ENCODE measurements at places on chromosomes 6 and 20. TPM values are rescaled to one million over a fixed set of nuclear protein-coding genes. Genes with fewer than 3 reads are reported as not detected.

The SKIC2 gene
- 52.1 TPM for total RNA-seq

DNA sequence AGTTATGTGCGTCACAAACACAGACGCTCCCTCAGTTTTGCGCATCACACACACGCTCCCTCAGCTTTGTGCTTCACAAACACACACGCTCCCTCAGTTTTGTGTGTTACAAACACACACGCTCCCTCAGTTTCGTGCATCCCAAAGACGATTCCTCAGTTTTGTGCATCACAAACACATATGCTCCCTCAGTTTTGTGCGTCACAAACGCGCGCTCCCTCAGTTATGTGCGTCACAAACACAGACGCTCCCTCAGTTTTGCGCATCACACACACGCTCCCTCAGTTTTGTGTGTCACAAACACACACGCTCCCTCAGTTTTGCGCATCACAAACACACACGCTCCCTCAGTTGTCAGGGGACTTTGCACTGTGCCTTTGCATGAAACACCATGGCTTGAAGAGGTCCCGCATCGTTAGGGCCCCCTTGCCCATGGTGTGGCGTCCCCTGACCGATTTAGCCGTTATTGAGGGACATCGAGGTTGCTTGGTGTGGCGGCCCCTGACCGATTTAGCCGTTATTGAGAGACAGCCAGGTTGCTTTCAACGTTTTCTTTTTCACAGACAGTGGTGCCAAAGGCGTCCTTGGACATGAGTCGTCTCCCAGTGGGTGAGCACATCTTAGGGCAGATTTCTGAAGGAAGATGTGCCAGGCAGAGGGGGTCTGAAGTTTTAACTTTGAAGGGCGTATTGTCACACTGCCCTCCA, 28.1 kb upstream of the MYT1 start:
- H3K27me3 ChIP-seq: no peaks in the 10 kb centered on the region
- no peaks in the 10 kb centered on the region for H3K36me3 ChIP-seq
- no peaks in the 10 kb centered on the region for H3K4me1 ChIP-seq
- DNase-seq: no peak
- H3K4me3 ChIP-seq: no peak overlapping the region
- no peak overlapping the region for H3K27ac ChIP-seq

- no peak for DNase-seq
- H3K4me1 ChIP-seq: no peaks in the 10 kb centered on the region
- no peak overlapping the region for H3K27ac ChIP-seq
- H3K36me3 ChIP-seq: no peaks in the 10 kb centered on the region
- no peak overlapping the region for H3K4me3 ChIP-seq
- no peaks in the 10 kb centered on the region for H3K27me3 ChIP-seq
Measured at GRCh38 chr6:52208612-52209011, 22.4 kb downstream of the IL17A start.

The C20orf141 gene
- total RNA-seq: not detected

DNA sequence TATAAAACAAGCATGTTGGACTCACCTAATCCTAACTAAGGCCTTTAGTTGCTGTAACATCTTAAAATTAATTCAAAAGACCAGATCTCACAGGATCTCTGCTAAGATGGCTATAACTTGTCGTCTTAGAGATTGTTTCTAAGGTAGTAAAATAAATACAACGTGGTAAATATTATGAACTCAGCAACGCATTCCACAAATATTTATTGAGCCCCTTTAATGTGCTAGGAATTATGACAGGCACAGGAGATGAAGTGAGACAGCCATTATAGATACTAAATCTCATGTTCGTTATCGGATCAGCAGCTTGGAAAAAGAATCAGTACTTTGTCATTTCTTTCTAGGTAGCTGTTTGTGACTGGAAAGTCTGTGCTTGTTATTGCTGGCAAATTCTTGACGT, 20.9 kb upstream of the MCM3 start:
- H3K4me3 ChIP-seq: no peak overlapping the region
- DNase-seq: no peak
- peak overlapping the region; percentile 70 for H3K27ac ChIP-seq
- peaks cover 13% of the 10 kb centered on the region for H3K4me1 ChIP-seq
- H3K36me3 ChIP-seq: no peaks in the 10 kb centered on the region
- H3K27me3 ChIP-seq: no peaks in the 10 kb centered on the region

- no peak overlapping the region for H3K27ac ChIP-seq
- H3K4me3 ChIP-seq: no peak overlapping the region
- no peaks in the 10 kb centered on the region for H3K36me3 ChIP-seq
- DNase-seq: no peak
Measured at GRCh38 chr20:56656632-56657031, 27.5 kb downstream of the TFAP2C start.

DNA sequence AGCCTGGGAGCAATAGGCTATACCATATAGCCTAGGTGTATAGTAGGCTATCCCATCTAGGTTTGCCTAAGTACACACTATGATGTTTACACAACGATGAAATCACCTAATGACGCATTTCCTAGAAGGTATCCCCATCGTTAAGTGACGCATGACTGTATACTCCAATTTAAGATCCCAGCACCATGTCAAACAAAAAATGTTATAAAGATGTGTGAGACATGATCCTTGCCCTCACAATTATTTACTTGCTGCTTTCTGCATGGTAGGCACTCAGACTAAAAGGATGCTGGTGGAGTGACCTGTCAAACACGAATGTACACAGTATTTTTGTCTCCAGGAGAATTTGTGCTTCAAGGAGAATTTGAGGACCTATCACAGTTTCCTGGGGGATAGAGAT, 32.3 kb downstream of the SNAP25 start:
- no peak overlapping the region for H3K4me3 ChIP-seq
- DNase-seq: no peak
- no peak overlapping the region for H3K27ac ChIP-seq
- H3K36me3 ChIP-seq: no peaks in the 10 kb centered on the region
- H3K27me3 ChIP-seq: no peaks in the 10 kb centered on the region

DNA sequence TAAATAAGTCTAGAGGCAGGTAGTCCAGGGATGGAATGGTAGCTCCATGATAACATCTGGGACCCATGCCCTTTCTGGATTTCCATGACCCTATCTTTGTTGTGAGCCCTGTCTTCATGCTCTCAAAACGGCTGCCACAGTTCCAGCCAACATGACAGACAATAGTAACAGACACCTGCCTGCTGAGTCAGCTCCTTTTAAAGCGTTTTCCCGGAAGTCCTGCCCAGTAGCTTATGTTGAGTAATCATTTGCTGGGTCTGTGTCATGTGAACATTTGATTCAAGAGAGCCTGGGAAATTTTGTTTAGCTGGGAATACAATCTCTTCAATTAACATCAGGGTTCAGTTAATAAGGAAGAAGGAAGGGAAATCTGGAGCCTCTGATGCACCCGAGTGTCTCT, 262.2 kb upstream of the SULF2 start:
- no peaks in the 10 kb centered on the region for H3K27me3 ChIP-seq
- no peak overlapping the region for H3K4me3 ChIP-seq
- DNase-seq: no peak
- no peak overlapping the region for H3K27ac ChIP-seq
- no peaks in the 10 kb centered on the region for H3K36me3 ChIP-seq

The PNPLA1 gene
- not detected for total RNA-seq

DNA sequence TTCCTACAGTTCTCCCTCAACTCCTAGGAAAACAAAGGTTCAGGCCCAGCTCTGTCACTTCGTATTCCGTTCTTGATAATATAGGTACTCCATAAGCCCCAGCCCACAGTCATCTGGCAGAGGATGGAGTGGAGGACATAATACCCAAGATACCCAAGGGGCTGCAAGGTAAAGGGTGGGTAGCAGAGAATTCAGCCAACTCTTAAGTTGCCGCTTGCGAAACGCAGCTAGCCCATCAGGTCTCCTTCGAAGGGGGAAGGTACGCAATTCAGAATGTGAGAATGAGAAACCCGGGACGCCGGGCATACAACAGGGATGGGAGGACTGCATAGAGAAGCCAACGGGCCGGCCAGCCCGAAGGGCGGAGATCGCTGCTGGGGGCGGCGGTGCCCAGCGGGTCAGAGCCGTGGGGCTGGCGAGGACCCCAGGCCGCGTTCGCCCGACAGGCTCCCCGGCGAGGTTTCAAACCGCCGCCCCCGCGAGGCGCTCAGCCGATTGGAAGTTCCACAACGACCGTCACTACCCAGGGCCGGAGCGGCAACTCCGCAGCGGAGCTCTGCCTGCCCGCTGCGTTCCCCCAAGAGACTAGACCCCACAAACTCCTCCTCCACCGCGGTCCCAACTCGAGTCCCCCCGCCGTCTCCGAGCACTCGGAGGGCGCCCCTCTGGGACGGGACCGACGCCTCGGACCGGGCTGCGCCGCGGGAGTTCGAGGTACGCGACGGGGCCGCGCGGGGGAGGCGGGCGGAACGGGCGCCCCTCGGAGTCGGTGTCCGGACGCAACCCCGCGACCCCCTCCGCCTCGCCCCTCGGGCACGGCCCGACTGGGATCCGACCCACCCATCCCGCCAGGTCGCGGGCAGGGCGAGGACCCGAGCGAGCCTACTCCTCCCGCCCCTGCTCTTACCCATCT, 911 bp downstream of the CDK19 start:
- no peaks in the 10 kb centered on the region for H3K27me3 ChIP-seq
- peak overlapping the region; percentile 82 for H3K27ac ChIP-seq
- DNase-seq: peak; percentile 42
- H3K4me3 ChIP-seq: peak overlapping the region; percentile 81

The TMEM151B gene
- 0.66 TPM for total RNA-seq

DNA sequence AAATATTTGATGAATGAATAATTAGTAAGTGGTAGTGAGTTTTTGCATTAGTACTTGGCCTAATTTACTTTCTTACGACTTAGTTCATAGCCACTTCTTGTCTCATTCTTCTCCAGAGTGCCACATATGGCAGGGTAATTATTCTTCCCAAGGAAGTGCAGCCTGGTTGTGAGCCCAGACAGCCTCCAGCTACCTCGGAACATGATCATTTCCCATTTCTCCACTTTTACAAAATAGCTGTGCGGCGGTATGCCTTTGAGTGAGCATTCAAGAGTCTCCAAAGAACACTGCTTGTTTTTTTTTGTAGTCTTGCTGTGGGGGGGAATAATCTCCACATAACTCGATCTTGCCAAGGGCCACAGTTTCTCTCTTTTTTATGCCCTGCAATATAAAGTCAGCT, 765.0 kb downstream of the HDGFL1 start:
- DNase-seq: no peak
- no peak overlapping the region for H3K27ac ChIP-seq
- no peaks in the 10 kb centered on the region for H3K4me1 ChIP-seq
- no peaks in the 10 kb centered on the region for H3K36me3 ChIP-seq

The KCNK5 gene
- total RNA-seq: 31.0 TPM

- no peak overlapping the region for H3K4me3 ChIP-seq
- no peaks in the 10 kb centered on the region for H3K27me3 ChIP-seq
- no peak overlapping the region for H3K27ac ChIP-seq
- no peaks in the 10 kb centered on the region for H3K36me3 ChIP-seq
- no peak for DNase-seq
- no peaks in the 10 kb centered on the region for H3K4me1 ChIP-seq
Measured at GRCh38 chr6:128192972-128193371, 292.1 kb upstream of the THEMIS start.

DNA sequence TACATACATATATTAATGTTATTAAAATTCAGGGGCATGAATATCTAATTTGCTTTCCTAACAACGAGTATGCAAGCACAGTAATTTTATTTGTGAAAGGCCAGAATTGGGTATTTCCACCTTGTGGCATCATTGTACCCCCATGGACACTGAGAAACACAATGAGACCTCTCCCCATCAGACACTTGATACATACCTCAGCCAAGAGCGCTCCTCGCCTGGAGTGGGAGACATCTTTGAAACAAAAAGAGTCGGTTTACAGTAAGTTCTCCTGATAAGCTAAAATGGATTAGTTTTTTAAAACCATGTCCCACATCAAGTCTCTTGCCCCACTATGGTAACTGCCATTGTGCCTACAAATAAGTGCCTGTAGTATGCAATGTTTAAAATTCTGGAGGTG, 2.1 kb downstream of the CNR1 start:
- H3K27ac ChIP-seq: no peak overlapping the region
- H3K27me3 ChIP-seq: peaks cover 26% of the 10 kb centered on the region
- no peak overlapping the region for H3K4me3 ChIP-seq
- H3K4me1 ChIP-seq: peaks cover 23% of the 10 kb centered on the region
- DNase-seq: no peak

DNA sequence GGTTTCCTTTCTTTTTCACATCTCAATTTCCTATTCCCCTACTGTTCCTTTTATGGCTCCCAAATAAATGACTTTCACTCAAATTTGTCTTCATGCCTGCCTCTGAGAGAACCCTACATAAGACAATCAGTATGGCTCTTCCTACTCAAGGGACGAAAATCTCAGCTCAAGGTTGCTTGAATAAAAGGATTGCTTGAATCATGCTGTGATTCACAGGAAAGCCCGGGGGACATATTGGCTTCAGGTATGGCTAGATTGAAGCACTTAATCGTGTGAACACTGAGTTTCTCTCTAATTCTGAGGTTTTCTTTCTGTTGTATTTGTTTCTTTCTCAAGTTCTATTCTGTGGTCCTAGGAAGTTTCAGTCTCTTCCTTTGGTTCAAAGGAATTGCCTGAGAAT, 140.3 kb upstream of the SULF2 start:
- DNase-seq: no peak
- peaks cover 8% of the 10 kb centered on the region for H3K27me3 ChIP-seq
- H3K27ac ChIP-seq: no peak overlapping the region
- H3K4me3 ChIP-seq: no peak overlapping the region

GRCh38 chr6:137830511-137830911, 36.5 kb upstream of the TNFAIP3 start:
- no peak for DNase-seq
- H3K4me1 ChIP-seq: no peaks in the 10 kb centered on the region
- no peaks in the 10 kb centered on the region for H3K36me3 ChIP-seq
- no peaks in the 10 kb centered on the region for H3K27me3 ChIP-seq
- no peak overlapping the region for H3K27ac ChIP-seq
- no peak overlapping the region for H3K4me3 ChIP-seq

DNA sequence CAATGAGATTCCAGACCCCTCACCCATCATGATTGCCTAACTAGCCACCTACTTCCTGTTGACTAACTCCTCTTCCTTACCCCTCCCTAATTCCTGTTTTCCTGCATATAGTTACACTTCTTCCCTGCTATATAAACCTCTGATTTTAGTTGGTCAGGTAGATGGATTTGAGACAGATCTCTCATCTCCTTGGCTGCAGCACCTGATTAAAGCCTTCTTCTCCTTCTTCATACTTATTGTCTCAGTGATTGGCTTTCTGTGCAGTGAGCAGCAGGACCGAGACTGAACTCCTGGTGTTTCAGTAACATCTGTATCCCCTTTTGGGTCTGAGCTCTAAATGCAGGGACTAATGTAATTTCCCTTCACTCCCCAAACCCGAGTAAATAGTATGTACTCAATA, 51.7 kb upstream of the ATXN1 start:
- DNase-seq: no peak
- no peaks in the 10 kb centered on the region for H3K27me3 ChIP-seq
- no peaks in the 10 kb centered on the region for H3K4me1 ChIP-seq
- no peak overlapping the region for H3K27ac ChIP-seq
- no peaks in the 10 kb centered on the region for H3K36me3 ChIP-seq

- H3K4me3 ChIP-seq: no peak overlapping the region
- H3K4me1 ChIP-seq: no peaks in the 10 kb centered on the region
- no peaks in the 10 kb centered on the region for H3K36me3 ChIP-seq
- H3K27ac ChIP-seq: no peak overlapping the region
Measured at GRCh38 chr20:57283860-57284259, 17.4 kb upstream of the BMP7 start.

All from body of pancreas (tissue), 4 donors.